ENCODE measurements at places on chromosomes 3 and 15. TPM values are rescaled to one million over a fixed set of nuclear protein-coding genes. Genes with fewer than 3 reads are reported as not detected.

Gene KLF15
- 40.1 TPM for total RNA-seq

Gene ARL8B
- 90.6 TPM for total RNA-seq

Gene CPNE9
- 0.44 TPM for total RNA-seq

Gene KPNA4
- 61.6 TPM for total RNA-seq

Gene GPR62
- not detected for total RNA-seq

Gene ANAPC13
- 53.1 TPM for total RNA-seq

Gene SAXO2
- total RNA-seq = 15.8 TPM

Gene USP50
- not detected for total RNA-seq

Gene STAC
- total RNA-seq = 51.4 TPM

GRCh38 chr15:75431682-75432081, 19.8 kb downstream of the SIN3A start:
- no peak overlapping the region for H3K4me3 ChIP-seq
- H3K4me1 ChIP-seq = peaks cover 4% of the 10 kb centered on the region
- no peak for DNase-seq
- H3K36me3 ChIP-seq = peaks cover 55% of the 10 kb centered on the region

DNA sequence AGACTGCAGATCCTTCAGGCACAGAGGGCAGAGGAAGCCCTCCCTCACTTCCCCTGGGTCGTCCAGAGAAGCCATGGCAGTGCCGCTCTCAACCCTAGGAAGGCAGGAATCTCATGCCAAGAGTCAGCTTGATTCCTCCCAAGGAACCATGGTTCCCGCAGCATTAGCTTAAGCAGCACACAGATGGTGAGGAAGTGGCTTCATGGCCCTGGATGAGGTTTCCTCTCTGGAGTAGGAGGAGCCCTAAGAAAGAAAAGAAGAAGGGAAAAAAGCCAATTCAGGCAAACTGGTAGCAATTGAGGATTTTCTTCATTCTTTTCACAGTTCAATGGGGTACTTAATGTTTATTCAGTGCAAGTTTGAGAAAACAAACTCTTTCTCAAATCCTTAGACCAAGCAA, 2.9 kb downstream of the RBSN start:
- H3K4me3 ChIP-seq = no peak overlapping the region
- H3K27me3 ChIP-seq = no peaks in the 10 kb centered on the region
- peaks cover 25% of the 10 kb centered on the region for H3K4me1 ChIP-seq
- H3K36me3 ChIP-seq = peaks cover 43% of the 10 kb centered on the region
- no peak for DNase-seq

DNA sequence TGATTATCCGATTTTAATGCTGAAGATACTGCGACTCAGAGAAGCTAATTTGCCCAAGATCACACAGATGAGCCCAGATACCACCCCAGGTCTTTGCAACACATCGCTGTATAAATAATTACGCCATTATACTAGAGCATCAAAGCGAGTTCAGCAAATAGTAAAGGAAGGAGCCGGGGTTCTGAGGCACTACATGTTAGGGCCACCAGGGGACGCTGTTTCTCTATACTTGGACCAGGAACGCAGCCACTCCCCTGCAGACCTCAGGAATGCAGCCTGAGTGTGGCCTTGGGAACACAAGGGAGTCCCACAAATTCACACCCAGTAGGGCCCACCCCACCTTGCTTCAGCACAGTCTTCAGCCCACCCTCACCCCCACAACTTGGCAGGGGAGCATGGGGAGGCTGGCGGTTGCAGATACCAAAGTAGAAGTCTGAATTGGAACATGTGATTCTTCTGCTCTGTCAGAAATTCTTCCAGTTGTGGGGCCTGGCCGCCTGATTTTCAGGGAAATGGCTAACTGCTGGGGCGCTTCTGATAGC, 57.8 kb upstream of the RYK start:
- peak; percentile 83 for DNase-seq
- H3K27me3 ChIP-seq = peaks cover 3% of the 10 kb centered on the region
- H3K4me3 ChIP-seq = no peak overlapping the region
- H3K4me1 ChIP-seq = peaks cover 46% of the 10 kb centered on the region
- no peaks in the 10 kb centered on the region for H3K36me3 ChIP-seq
- H3K27ac ChIP-seq = peak overlapping the region; percentile 96

DNA sequence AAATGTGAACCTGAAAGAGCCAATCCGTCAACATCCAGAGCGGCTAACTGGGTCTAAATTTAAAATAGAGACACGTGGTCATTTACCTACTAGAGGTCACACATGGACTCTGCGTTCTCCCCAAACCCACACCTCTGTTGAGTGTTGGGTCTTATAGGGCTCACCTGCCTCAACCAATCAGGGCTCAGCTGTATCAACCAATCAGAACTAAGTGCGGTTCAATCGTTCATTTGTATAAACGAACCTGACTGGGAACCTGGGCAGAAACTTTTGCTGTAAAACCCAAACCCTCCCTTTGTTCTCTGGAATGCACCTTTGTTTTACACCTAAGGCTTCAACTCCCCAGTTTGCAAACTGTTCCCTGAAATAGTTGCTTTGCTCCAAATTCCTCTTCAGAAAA, 8.9 kb downstream of the DNAAF4 start:
- H3K4me1 ChIP-seq = peaks cover 22% of the 10 kb centered on the region
- DNase-seq = no peak
- H3K27ac ChIP-seq = no peak overlapping the region

GRCh38 chr15:35102186-35102585, 17.1 kb upstream of the NANOGP8 start:
- H3K36me3 ChIP-seq = no peaks in the 10 kb centered on the region
- H3K27me3 ChIP-seq = no peaks in the 10 kb centered on the region
- no peak overlapping the region for H3K27ac ChIP-seq
- no peak for DNase-seq

DNA sequence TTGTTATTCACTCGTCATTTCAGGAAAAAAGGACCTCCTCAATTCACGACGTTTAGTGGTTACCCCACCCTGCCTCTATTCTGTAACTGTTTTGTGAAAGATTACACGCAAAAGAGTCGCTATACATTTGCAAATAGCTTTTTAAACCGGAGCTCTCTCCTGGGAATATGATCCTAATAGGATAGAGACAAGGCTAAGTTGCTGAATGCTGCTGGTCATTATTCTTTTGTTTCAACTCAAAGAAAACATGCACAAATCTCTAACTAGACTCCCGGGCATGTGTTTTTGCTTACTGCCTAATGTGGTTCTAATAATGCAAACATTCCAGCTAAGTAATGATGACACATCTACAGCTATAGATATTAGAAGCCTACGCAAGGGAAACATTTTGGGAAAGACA, 214.6 kb upstream of the MDFIC2 start:
- no peaks in the 10 kb centered on the region for H3K36me3 ChIP-seq
- H3K27me3 ChIP-seq = no peaks in the 10 kb centered on the region
- no peak overlapping the region for H3K4me3 ChIP-seq
- peaks cover 10% of the 10 kb centered on the region for H3K4me1 ChIP-seq
- H3K27ac ChIP-seq = no peak overlapping the region
- no peak for DNase-seq

DNA sequence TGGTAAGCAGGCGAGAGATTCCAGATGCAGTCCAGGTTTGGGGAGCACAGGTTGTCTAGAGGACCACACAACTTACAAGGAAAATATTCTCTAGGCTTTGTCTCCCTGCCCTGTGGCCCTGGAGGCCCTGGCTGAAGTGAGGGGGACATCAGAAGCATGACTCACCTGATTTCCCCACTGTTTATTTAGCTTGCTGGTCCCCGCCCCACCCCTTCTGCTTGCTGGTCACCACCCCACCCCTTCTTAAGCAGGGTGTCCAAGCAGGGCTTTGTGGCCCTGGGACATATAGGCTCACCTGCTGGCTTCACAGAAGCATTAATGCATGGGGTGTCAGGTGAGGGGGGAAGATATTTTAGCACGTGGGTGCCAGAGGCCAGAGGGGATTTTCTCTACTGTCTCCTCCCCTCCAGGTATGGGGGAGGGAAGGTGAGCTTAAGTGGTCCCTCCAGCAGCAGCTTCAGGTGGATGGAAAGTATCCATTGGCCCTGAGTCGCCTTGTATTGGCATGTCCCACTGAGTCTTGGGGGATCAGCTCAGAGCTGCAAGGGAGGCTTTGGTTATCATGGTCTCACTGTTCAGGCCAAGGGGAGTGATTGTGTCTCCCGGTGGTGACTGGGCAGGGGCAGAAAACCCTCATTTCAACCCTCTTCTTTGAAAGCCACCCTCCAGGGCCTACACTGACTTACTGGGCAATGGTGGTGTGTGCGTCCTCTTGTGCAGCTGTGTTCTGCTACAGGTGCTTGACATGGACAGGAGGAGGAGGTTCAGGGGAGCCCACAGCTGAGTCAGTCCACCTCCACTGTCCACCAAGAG, 49.8 kb downstream of the GASK1A start:
- H3K36me3 ChIP-seq = no peaks in the 10 kb centered on the region
- H3K4me3 ChIP-seq = no peak overlapping the region
- H3K27me3 ChIP-seq = no peaks in the 10 kb centered on the region
- peaks cover 8% of the 10 kb centered on the region for H3K4me1 ChIP-seq
- no peak for DNase-seq

DNA sequence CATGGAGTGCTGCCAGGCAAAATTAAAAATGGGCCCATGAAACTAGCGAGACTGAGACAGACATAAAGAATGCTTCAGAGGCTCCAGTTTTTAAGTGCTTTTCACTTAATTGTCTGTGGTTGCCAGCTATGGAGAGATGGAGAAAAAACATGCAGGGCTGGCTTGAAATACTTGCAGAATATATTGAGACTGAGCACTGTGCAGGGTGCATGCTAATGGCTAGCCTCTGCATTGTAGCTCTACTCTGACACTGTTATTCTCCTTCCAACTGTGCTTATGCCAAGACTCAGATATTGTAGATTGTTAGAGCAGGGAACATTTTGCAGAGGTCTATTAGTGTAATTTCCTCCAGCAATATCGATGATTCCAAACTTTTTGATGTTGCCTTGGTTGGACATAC, 735.0 kb downstream of the PDCD6IP start:
- no peak overlapping the region for H3K4me3 ChIP-seq
- DNase-seq = no peak
- no peak overlapping the region for H3K27ac ChIP-seq
- no peaks in the 10 kb centered on the region for H3K27me3 ChIP-seq
- H3K4me1 ChIP-seq = no peaks in the 10 kb centered on the region
- H3K36me3 ChIP-seq = no peaks in the 10 kb centered on the region

- H3K27ac ChIP-seq = peak overlapping the region; percentile 81
- DNase-seq = peak; percentile 64
- peaks cover 52% of the 10 kb centered on the region for H3K4me1 ChIP-seq
Measured at GRCh38 chr15:74384881-74385643, 17.6 kb upstream of the CYP11A1 start.

- peak overlapping the region; percentile 44 for H3K27ac ChIP-seq
- no peaks in the 10 kb centered on the region for H3K4me1 ChIP-seq
- H3K27me3 ChIP-seq = no peaks in the 10 kb centered on the region
- no peaks in the 10 kb centered on the region for H3K36me3 ChIP-seq
Measured at GRCh38 chr3:100954990-100955389, 38.2 kb downstream of the ABI3BP start.

DNA sequence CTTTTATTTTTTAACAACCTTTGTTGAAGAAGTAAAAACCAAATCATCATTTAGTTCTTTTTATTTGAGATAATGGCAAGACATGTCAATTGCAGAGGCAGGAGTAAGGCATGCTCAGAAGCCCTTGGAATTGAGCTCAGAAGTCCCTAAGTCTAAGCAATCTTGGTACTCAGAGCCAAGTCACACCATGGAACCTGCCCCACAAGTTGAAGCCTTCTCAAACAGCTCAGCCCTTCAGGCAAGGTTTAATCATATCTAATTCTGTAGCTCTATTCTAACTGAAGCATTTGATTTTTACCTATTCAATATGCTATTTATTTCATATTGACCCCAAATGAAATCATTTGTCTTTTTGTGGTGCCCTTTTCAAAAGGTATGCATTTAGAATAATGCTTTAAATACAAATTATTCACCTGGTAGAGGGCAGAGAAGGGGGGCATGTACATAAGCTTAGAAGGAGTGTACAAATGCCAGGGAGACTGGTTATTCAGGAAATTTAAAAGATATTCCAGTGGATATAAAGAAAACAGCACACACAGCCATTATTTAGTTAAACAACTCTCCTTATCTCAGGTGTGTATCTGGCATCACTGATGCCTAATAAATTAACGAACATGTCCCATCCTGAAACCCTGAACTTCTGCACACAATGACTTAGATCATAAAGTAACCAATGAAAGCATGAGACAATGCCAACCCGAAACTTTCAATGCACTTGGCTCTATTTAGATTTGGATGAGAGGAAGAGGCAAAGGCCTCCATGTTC, 26.2 kb upstream of the TOP2B start:
- H3K36me3 ChIP-seq = no peaks in the 10 kb centered on the region
- DNase-seq = no peak
- no peaks in the 10 kb centered on the region for H3K4me1 ChIP-seq
- H3K27me3 ChIP-seq = no peaks in the 10 kb centered on the region

DNA sequence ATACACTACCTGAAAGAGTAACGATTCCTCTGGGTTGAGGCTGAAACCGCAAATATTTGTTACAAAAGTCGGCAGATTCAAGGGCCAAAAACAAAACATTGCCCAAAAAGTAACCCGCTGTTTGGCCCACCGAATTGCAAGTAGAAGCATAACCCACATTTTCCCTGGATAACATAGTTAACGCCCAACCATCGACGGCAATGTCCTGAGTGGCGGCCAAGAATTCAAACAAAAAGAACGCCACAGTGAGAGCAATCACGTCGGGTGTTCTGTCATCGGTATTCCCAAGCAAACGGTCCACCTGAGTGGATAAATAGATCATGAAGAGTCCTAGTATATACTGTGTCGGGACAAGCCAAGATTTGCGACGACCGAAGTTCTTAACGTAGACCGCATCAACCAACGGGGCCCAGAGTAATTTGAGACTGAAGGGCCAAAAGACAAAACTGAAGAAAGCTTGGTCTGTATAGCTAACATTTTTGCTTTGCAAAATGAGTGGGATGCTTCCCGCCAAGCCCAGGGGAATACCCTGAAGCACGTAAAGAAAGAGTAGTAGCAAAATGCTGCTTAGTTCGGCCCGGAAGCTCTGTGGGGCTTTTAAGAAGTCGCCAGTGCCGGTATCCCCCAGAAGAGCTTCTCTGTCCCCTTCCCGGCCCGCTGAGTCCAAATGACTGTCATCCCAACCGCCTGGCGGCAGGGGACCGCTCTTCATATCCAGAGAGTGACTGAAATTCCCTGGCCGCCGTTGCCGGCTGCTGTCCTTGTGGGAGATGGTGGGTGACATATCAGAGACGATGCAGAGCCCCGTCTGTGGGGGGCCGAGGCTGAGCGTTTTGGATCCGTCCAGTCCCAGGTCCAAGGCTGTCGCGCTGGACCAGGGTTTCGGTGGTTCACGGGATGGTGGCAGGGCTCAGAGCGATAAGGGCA, 750 bp downstream of the SLC33A1 start:
- H3K27me3 ChIP-seq = no peaks in the 10 kb centered on the region
- H3K4me1 ChIP-seq = peaks cover 49% of the 10 kb centered on the region
- peak; percentile 62 for DNase-seq
- H3K4me3 ChIP-seq = peak overlapping the region; percentile 94
- peak overlapping the region; percentile 93 for H3K27ac ChIP-seq

- no peak overlapping the region for H3K4me3 ChIP-seq
- H3K27ac ChIP-seq = peak overlapping the region; percentile 67
- no peaks in the 10 kb centered on the region for H3K27me3 ChIP-seq
- H3K36me3 ChIP-seq = peaks cover 15% of the 10 kb centered on the region
Measured at GRCh38 chr3:127781411-127782001, 40.8 kb downstream of the MGLL start.

GRCh38 chr3:72470904-72471417, 377.3 kb downstream of the SHQ1 start:
- H3K4me3 ChIP-seq = no peak overlapping the region
- no peaks in the 10 kb centered on the region for H3K36me3 ChIP-seq
- no peaks in the 10 kb centered on the region for H3K4me1 ChIP-seq
- H3K27ac ChIP-seq = no peak overlapping the region
- no peak for DNase-seq
- no peaks in the 10 kb centered on the region for H3K27me3 ChIP-seq

GRCh38 chr15:86870846-86871245, 791.2 kb downstream of the AGBL1 start:
- no peak overlapping the region for H3K27ac ChIP-seq
- H3K4me1 ChIP-seq = no peaks in the 10 kb centered on the region
- H3K27me3 ChIP-seq = no peaks in the 10 kb centered on the region
- no peak for DNase-seq
